NCI-H187 treated with DMSO at 0.1 percent for 48 hours (cell line): ENCODE measurements at places on chromosomes 5 and 9.
A peak's percentile ranks its signal among the peaks of the same experiment; 100 is the strongest.

DNA sequence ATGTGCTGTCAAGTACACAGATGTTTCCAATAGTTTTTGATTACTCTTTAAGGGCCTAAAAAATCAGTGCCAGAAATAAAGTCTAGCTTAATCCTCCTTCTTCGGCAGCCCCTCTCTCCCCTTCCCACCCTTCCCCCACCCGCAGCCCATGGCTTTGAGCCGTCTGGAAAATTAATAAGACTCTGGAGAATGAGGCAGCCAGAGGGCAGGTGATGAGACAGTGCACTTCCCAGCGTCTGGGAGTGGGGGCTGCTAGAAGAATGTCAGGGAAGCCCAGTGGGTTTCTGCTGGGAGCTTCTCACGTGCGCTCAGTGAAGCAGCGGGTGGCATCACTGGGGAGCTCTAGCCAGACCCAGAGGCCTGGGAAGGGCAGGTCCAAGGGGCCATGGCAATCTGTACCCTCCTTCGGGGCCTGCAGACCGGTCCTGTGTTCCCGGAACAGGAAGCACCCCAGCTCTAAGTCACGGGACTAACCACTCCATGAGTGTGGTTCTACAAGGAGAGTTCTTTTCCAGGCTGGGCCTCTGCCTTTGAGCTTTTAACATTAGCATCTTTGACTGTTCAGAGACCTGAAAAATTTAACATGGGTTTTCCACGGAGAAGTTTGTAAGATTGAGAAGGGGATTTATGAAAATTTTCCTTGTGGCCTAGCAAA, 164.8 kb upstream of the OTULINL start:
- DNase-seq = no peak

DNA sequence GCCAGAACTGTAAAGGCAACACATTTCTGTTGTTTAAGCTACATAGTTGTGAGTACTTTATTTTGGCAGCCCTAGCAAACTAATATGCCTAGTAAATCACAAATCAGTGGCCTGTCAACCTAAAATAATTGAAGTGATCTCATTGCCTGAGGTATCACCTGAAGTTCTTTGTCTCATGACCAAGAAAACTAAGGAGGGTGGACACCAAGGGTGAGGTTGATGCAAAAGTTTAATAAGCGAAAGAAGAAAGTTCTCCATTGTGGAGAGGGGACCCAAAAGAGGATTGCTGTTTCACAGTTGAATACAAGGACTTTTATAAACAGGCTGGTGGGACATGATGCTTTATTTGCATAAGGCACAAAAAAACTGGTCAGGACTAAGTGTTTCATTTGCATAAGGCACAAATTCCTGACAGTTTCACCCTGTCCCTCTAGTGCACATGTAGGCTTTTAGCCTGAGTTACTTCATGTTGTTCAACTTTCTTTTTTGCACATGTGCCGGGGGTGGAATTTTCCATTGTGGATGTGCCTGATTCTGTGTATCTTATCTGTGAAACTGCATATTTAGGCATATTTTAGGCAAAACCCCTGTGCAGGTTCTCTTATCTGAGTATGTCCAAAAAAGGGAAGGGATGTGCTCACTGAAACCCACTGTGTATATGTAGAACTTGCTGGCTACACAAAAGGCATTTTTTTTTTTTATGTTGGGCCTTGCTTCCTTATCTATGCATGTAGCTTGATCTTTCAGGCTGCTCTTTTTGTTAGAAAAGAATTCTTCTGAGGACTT, 108.6 kb upstream of the RAI14 start:
- no peak for DNase-seq

GRCh38 chr5:56382896-56383295, 149.8 kb upstream of the ANKRD55 start:
- no peak for DNase-seq

DNA sequence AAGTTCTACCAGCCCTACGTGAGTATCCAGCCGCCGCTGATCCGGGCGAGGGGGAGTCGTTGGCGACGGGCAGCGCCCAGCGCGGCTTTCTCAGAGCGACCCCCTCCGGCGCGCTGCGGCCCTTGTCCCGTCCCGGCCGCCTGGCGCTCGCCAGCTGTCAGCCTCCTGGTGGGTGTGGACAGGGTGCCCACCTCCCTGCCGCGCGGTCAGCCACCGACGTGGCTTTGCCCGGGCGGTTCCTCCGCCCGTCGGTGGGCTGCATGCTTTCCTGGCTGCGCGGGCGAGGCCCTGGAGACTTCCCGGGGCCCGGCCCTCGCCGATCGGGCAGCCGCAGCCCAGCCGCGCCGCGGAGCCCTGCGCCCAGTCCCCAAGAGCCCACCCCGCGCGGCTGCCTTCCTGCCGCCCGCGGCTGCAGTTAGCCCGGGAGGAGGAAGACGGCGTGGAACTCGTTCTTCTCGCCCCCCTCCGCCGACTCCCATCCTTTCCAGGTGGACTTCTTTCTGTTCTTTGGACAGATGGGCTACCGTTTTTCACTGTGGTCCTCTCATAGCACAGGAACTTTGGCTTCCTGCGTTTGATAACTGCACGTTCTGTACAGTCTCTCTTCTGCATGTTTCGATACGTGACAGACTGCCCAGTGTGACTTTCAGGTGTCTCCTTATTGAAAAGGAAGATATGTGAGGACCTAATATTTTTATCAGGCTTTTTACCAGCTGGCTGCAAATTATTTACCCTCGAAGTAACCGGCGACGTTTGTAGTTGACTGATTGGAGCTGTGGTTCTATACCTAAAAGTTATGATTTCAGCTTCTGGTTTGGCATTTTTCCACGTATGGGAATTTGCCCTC, 577 bp downstream of the AP3S1 start:
- DNase-seq = no peak

- DNase-seq = no peak
These were observed 74.7 kb downstream of the ARHGAP26 start for GRCh38 chr5:142844866-142845265.

GRCh38 chr9:21796768-21797167, 5.7 kb upstream of the MTAP start:
- no peak for DNase-seq

DNA sequence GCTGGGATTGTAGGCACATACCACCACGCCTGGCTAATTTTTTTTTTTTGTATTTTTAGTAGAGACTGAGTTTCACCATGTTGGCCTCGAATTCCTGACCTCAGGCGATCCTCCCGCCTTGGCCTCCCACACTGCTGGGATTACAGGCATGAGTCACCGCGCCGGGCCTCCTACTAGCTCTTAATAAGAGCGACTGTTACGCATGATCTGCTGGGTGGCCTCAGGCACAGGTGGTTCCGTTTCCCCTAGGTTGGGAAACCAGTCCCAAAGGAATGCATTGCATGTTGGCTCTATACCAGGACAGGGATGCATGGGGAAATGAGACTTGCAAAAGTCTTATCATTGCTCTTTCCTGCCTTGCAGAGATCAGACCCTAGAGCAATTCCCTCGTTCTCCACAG, 184.7 kb upstream of the PPP1R26 start:
- no peak for DNase-seq

- DNase-seq = no peak
These were observed 240.4 kb upstream of the IRX2 start for GRCh38 chr5:2991884-2992283.

- no peak for DNase-seq
These were observed at the start of gene PCDHGA4 for GRCh38 chr5:141354900-141355469. TSS of gene PCDHGA4 (plus strand) at chr5:141355021. CDS start at chr5:141355108, 87 bp downstream.

- DNase-seq = no peak
These were observed 80.5 kb downstream of the DAB2IP start for GRCh38 chr9:121731919-121732318.

DNA sequence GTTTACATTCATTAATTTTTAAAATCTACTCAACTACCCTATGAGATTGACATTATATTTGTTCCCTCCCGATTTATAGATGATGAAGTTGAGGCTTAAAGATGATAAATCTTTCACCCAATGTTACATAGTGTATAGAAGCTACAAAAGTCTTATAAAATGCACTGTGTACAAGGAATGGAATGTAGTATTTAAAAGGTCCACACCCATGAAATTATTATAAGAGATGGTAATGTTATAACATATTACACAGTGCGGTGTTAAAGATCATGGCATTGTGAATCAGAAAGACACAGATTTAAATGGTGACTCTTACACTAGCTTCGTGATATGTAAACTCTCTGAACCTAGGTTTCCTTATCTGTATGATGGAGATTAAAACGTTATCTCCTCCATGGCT, 141.6 kb upstream of the CHD1 start:
- DNase-seq = no peak

DNA sequence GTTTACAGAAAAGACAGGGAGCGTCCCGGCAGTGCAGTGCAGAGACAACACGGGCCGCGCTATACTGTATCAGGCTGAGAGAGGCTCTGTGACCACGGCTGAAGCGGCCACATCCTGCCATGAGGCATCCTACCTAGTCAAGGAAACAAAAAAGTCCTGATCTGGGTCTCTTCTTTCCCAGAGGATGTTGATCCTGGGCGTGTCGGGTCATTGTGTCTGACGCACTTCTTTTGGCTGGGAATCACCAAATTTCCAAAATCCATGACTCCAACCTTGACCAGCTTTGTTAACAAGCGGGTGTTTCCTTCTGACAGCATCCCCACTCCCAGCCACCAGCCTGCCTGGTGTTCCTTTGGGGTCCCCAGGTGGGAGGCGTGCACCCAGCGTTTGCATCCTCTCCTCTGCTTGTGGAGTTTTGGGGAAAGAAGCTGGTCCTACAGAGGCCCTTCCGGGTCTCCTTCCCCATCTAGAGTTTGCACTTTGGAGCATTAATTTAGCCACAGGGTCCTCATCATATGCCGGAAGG, 91.4 kb upstream of the RAI14 start:
- DNase-seq = no peak

- DNase-seq = no peak
These were observed 94.0 kb downstream of the RCL1 start for GRCh38 chr9:4886698-4887097.

DNA sequence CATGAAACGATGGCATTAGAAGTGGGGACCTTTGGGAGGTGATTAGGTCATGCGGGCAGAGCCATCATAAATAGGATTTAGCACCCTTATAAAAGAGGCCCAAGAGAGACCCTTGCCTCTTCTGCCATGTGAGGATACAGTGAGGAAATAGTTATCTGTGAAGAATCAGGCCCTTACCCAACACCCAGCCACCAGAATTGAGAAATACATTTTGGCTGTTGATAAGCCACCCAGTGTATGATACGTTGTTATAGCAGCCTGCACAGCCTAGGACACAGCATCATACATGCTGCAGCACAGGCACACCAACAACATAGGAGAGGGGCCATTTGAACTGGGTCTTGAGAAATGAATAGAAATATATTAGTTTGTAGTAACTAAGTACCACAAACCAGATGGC, 8.0 kb upstream of the MAMDC2 start:
- no peak for DNase-seq

- no peak for DNase-seq
These were observed 2.8 kb downstream of the CAMK2A start for GRCh38 chr5:150286820-150287219.

DNA sequence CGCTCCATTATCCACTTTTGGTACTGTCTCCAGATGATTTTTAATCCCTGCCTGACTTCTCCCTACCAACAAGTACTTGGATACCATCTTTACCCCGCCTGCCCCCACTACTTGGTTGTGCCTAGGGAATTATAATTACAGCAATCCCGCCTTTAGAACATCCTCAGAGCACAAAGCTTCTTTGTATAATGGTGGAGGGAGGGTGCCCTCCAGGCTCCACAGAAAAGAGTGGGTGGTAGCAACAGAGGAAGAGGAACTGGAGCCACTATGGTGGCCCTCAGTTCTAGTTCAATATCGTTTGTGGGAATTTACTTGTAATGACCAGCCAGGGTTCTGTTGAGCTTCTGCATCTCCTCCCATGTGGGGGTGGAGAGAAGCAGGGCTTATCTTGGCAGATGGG, 79.0 kb upstream of the RNF38 start:
- no peak for DNase-seq

GRCh38 chr5:150612405-150612804, 28.1 kb upstream of the SYNPO start:
- no peak for DNase-seq

GRCh38 chr9:86821006-86821845, 126.1 kb downstream of the GAS1 start:
- no peak for DNase-seq

GRCh38 chr5:145493435-145493834, 341.7 kb downstream of the PRELID2 start:
- no peak for DNase-seq

DNA sequence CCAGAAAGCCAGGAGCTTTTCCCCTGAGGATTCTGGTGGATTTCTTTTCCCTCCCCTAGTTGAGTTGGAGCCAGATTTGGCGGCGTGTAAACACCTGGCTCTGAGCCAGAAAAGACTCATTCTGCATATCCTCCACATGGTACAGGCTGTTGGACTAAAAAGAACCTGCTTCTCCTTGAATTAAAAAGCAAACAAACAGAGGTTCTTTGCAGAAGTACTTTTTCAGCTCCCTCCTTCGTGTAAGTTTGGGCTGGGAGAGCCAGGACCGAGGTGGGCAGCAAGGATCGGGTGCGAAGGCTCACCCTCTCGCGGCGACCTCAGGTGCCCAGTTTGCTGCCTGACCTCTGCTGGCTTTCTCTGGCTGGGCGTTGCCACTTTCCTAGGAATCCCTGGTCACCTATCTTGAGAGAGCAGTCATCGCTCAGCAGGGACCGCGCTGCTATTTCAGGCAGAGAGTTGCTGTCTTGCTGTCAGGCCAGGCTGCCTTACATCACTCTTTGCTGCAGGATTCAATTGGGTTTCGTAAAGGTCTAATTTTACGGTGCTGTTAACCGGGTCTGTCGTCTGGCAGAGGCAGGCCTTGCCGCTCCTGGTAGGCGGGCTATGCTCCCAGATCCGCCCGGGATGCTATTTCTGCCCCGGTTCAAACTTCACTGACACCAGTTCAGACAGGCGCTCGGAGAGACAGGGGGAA, 3.2 kb downstream of the PAPPA start:
- peak; percentile 11 for DNase-seq

- DNase-seq = peak; percentile 22
These were observed 1.4 kb upstream of the ATOSB start for GRCh38 chr9:35116898-35117551.

DNA sequence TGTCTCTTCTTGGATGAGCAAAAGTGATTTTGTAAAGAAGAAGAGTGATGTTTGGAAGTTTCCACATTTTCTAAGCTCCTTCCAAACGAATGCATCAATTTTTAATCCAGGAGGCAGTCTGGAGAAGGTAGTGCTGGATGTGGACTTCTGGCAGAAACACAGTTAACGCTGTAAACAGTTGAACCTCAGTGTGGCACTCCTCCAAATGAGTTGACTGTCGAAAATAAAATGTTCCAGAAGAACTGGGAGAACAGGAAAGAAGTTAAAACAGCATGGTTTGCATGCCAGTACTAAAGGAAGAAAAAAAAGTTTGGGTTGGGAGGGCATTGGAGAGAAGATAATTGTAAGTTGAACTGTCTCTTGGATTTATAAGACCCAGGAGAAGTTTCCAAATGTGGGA, 6.5 kb downstream of the ZNF462 start:
- DNase-seq = no peak

- no peak for DNase-seq
These were observed 769.7 kb downstream of the TAF11L14 start for GRCh38 chr5:18403941-18404438.

DNA sequence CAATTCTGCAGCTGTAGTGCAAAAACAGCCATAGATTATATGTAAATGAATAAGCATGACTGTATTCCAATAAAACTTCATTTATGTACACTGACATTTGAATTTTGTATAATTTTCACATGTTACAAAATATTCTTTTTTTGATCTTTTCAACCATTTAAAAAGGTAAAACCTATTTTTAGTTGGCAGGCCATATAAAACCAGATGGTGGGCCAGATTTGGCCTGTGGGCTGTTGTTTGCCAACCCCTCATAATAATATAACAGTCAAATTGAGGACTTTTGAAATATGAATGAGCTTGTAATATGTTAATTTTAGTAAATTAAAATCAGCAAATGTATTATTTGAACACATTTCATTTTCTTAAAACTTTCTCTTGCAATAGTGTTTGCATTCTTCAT, 913.4 kb downstream of the TLE1 start:
- DNase-seq = no peak
